Neural crest cell (in vitro differentiated cells): ENCODE measurements at places on chromosomes 2 and 18.
A peak's percentile ranks its signal among the peaks of the same experiment; 100 is the strongest.

GRCh38 chr2:85390941-85391669 lies 19.1 kb downstream of the CAPG start:
- DNase-seq, result peak; percentile 53

- no peak for DNase-seq
Observed at GRCh38 chr2:150981826-150982225, 279.8 kb downstream of the RBM43 start.

GRCh38 chr2:157262248-157262647 lies 4.7 kb downstream of the GALNT5 start:
- DNase-seq, result no peak

GRCh38 chr2:27217173-27218121 lies at the start of gene CAD:
CAD (plus strand) TSS chr2:27217369; CDS start chr2:27217552, 183 bp downstream.
- peak; percentile 77 for DNase-seq

DNA sequence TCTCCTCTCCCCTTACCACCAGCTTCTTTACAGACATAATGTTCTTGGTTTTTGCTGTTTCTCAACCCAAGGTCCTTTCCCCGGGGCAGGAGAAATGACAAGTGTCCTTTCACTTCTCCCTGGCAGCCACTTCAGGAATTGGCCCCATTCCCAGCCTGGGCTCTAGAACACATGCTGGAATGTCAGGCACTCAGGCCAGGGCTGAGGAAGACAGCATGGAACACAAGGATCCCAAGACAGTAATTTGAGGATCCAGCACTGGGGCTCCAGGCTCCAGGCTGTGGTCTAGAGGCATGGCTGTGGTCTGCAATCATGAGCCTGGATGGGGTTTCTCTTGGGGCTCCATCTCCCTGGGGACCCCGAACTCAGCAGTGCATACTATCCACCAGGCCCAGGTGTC lies 201.4 kb downstream of the CELF4 start:
- DNase-seq, result no peak

DNA sequence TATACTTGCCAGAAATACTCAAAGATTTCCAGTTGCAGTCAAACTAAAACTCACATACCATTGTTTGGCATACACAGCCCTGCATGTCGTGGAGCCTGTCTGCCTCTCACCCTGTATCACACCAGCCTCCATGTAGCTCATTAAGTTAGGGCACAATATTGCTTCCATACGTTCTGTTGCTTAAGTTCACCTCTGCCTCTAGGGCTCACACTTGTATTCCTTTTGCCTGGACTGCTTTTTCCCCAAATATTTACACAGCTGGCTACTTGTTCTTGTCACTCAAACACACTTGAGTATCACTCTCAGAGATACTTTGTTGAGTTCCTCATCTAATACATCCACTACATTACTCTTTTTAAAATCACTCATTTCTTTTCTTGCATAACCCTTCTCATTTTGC lies 83.1 kb downstream of the PTH2R start:
- no peak for DNase-seq

GRCh38 chr18:31658670-31659575 lies 25.5 kb downstream of the B4GALT6 start:
- no peak for DNase-seq

DNA sequence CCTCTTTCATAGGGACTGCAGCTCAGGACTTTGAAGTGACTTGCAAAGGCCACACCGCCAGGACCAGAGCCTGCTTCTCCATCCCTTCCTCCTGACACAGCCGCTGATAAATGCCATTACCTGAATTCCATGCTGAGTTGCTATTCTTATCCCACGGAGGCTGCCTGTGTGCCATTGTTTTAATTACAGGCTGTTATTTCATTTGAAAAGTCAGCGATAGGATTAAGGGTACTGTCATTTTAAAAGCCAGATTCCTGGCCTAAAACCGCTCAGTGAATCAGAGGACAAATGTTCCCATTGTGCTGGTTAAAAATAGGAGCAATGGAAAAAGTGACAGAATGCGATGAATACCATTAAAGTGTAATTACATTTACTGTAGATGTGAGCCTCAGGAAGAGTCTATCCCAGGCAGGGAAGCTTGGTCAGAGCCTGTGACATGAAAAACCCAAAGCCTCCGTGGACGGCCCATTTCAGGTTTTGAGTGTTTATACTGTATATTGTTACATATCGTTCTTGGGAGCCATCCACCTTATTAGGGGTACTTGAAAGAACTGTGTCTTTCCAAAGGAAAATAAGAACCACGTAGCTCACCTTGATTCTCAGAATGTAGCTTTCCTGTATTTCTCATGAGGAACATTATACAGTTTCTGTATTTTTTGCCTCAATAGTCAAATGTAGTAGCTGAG lies 41.3 kb downstream of the PDCL3 start:
- no peak for DNase-seq

DNA sequence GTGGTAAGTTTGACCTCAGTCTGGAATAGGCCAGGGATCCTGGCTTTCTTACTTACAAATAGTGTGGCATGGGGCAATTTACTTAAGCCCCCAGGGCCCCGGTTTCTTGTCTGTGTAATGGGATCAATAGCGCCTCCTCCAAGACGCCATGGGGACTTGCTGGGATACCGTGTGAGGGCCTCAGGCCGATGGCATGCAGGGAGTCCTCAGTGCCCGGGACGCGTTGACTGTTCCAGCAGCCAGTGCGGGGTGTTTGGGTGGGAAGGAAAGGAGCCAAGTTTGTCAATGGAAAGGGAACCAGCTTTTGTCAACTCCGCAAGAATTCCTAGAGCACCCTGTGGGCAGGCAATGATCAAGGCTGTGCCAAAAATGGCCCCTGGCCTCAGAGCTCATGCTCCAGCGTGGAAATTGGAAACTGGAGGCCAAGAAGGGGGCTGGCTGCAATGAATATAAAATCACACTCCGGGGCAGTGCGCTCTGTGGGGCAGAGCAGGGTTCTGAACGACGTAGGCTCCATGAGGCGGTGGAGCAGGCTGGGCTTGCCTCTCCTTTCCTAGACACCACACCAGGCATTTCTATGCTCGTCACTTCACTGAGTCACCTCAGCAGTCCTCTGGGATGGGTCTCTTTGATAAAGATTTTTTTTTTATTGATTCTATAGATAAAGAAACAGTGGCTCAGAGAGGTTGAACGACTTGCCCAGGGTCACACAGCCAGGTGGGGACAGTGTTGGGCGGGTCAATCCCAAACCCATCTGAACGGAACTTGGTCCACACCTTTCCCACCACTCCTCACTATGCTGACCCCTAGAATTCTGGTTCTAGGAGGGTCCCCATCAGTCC lies 56.7 kb upstream of the ASAP2 start:
- DNase-seq, result no peak

DNA sequence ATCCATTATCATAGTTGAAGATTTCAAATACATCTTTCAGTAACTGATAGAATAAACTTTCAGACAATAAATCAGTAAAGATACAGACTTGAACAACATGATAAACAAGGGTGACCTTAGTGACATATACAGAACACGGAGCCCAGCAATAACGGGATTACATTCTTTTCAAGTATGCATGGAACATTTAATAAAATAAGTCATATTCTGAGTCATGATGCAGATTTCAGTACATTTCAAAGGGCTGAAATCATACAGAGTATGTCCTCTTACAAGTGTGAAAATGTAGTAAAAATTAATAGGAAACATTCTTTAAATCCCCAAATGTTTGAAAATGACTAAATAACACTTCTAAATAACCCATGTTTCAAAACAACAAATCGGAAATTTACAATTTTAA lies 17.2 kb upstream of the KLHL29 start:
- no peak for DNase-seq

GRCh38 chr18:27400001-27400400 lies 214.9 kb upstream of the CHST9 start:
- no peak for DNase-seq

DNA sequence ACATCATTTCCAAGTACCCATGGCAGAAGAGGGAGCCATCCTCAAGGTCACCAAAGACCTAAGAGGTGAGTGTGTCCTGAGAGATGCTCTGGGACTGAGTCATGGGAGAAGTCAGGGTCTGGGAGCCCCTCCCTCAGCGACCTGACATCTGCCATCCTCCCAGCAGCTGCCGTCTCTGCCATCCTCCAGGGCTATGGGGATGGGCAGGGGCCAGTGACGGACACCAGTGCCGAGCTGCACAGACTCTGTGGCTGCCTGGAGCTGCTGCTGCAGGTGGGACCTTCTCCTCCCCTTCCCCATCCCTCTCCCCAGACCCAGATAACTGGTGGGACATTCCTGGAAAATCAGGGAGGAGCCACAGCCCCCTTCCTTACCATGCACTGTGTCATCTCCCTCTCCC lies 1.5 kb downstream of the RUFY4 start:
- DNase-seq, result no peak

- DNase-seq, result no peak
Observed at GRCh38 chr18:44988821-44989587, 308.3 kb downstream of the SETBP1 start.

DNA sequence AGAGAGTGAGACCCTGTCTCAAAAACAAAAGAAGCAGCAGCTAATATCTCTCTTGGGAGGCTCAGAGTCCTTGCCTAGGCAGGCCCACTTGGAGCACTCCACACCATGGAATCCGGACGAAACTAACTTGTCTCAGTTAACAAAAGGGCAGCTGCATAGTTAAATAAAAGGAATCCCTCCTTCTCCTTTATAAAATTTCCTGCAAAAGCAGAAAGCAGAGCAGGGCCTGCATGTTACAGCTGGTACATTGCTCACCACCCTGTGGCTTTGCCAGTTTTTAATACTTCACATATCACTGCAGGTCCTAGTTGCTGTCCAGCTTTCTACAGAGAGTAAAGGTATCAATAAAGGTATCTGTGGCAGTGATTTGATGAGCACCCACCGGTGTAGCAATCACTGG lies 93.6 kb downstream of the ASAP2 start:
- no peak for DNase-seq

- no peak for DNase-seq
Observed at GRCh38 chr2:226643030-226643945, 156.3 kb downstream of the IRS1 start.

GRCh38 chr2:108128249-108128648 lies 111.5 kb upstream of the SULT1C3 start:
- no peak for DNase-seq

GRCh38 chr18:73787316-73787715 lies 360.3 kb downstream of the FBXO15 start:
- no peak for DNase-seq

DNA sequence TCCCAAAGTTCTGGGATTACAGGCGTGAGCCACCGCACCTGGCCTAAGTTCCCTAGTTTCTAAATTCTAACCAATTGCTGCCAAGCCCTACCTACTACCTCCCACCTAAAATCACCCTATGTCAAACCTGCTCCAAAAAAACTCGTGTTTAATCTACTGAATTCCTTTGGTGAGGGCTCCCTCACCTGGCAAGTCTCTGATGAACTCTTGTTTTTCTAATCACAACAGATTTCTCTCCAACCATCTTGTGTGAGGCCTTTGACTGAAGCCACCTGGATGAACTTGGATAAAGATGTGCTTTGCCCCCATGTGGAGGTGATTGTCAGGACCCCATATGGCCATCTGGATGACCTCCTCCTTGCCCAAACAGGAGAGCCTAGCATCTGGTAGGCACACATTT lies 17.4 kb upstream of the SLC35G4 start:
- DNase-seq, result no peak

GRCh38 chr18:36157441-36157840 lies 27.7 kb downstream of the ELP2 start:
- no peak for DNase-seq

GRCh38 chr2:98664323-98664722 lies 55.9 kb downstream of the UNC50 start:
- DNase-seq, result no peak
